ENCODE measurements at places on chromosomes 1 and 21. TPM values are rescaled to one million over a fixed set of nuclear protein-coding genes. Genes with fewer than 3 reads are reported as not detected.

Gene PALMD
- total RNA-seq = 0.51 TPM

GRCh38 chr1:106276871-106277270 lies 779.6 kb upstream of the PRMT6 start:
- no peak overlapping the region for H3K27ac ChIP-seq
- no peaks in the 10 kb centered on the region for H3K36me3 ChIP-seq
- H3K4me3 ChIP-seq = no peak overlapping the region
- no peaks in the 10 kb centered on the region for H3K4me1 ChIP-seq
- peak; percentile 50 for DNase-seq

Gene PCNT
- 26.1 TPM for total RNA-seq

Gene PTGFR
- total RNA-seq = 32.7 TPM

DNA sequence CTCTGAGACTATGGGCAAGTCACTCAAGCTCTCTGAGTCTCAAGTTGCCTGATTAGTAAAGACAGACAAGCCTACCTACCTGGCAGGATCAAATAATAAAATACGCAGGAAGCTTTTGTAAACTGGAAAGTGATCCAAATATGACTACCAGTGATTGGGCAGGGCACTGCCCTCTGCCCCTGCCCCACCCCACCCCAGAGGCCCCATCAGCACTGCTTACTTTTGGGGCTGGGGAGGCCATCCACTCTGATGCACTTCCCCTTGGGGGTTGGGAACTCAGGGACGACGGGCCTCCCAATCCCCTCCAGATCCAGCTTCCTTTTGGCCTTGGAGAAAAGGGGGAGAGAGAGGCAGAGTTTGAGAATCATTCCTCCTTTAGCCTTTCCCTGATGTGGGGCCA lies 6.9 kb downstream of the E2F2 start:
- H3K27ac ChIP-seq = no peak overlapping the region
- no peaks in the 10 kb centered on the region for H3K36me3 ChIP-seq
- no peak overlapping the region for H3K4me3 ChIP-seq
- no peaks in the 10 kb centered on the region for H3K27me3 ChIP-seq
- H3K4me1 ChIP-seq = peaks cover 8% of the 10 kb centered on the region

DNA sequence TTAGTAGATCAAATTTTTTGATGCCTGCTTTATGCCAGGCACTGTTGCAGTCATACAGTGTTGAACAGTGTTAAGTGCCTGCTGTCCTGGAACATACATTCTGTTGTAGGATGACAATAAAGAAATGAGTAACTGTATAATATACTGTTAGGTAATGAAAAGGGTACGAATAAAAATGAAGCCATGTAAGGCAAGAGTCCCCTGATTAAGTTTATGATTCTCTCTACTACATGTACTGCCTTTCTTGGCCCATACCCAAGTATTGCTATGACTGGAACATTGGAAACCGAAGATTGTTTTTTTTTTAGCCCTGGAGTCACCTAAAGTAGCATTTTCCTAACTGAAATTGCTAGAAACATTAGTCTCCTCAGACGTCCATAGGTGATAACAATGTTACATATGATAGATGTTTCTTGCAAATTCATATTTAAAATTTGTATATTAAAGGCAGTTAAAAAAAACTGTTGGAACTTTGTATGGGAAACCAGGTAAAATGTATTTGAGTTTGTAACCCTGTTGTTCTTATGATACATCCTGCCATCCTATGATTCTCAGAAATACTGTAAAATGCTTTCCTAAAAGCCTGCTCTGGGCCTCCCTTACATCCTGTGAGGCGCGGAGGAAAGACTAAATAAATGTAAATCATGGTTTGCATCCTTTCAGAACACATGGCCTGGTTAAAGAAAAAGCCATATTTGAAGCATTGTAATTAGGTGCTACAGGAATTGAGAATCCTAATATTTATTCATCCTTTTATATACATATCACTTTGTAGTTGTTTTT lies 5.8 kb downstream of the ATP5PB start:
- H3K36me3 ChIP-seq = peaks cover 13% of the 10 kb centered on the region
- DNase-seq = no peak
- H3K4me1 ChIP-seq = peaks cover 3% of the 10 kb centered on the region
- H3K4me3 ChIP-seq = no peak overlapping the region

DNA sequence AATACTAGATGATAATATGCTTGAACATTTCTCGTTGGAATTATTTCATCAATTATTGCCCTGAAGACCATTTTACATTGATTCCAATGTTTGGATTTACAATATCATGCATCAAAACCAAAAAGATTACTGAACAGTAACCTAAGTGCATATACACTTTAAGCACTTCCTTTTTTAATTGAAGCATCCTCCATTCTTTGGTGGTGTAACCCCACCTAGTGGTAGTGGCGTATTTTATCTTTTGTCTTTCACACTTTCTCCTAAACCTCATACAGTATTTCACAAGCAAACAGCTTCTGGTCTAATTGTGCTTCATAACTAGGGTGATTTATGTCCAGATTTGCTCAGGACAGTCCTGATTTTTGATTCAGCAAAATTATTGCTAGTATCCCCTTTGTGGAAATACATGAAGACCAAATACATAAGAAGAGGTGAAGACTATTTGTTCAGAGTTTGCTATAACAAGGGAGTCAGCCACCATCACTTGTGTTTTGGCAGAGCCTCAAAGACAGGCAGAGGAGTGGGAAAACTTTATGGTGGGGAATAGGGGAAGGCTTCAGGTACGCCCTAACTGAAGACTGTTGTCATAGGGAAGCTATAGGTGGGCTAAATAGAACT lies 3.4 kb upstream of the NVL start:
- peak; percentile 46 for DNase-seq
- no peaks in the 10 kb centered on the region for H3K27me3 ChIP-seq
- H3K4me3 ChIP-seq = no peak overlapping the region
- peaks cover 9% of the 10 kb centered on the region for H3K4me1 ChIP-seq
- peak overlapping the region; percentile 4 for H3K27ac ChIP-seq

DNA sequence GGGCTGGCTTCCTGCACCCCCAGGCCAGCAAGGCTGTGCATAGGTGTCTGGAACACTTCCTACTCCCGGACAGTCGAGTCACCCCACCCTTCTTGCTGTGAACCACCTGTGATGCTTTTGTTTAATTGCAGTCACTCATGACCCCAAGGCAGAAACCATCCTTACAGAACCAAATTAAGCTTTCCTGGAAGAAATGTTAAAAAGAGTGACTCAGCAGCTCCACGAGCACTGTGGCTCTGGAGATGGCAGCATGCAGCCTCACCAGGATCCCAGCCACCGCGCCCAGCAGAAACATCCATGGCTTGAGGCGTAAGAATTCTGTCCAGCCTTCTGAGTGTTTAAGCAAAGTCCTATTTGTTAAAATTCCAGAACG lies 28.8 kb downstream of the SNAP47 start:
- H3K27me3 ChIP-seq = no peaks in the 10 kb centered on the region
- H3K36me3 ChIP-seq = peaks cover 13% of the 10 kb centered on the region
- H3K4me1 ChIP-seq = peaks cover 19% of the 10 kb centered on the region

- peaks cover 6% of the 10 kb centered on the region for H3K36me3 ChIP-seq
- no peak overlapping the region for H3K4me3 ChIP-seq
- DNase-seq = no peak
- H3K27me3 ChIP-seq = no peaks in the 10 kb centered on the region
- peaks cover 8% of the 10 kb centered on the region for H3K4me1 ChIP-seq
Measured at GRCh38 chr1:248807067-248807737, 18.5 kb downstream of the SH3BP5L start.

GRCh38 chr1:195530961-195531360 lies 1077.3 kb downstream of the KCNT2 start:
- peak; percentile 81 for DNase-seq
- no peak overlapping the region for H3K4me3 ChIP-seq
- H3K4me1 ChIP-seq = no peaks in the 10 kb centered on the region
- H3K36me3 ChIP-seq = no peaks in the 10 kb centered on the region
- no peaks in the 10 kb centered on the region for H3K27me3 ChIP-seq

Gene TMEM200B
- total RNA-seq = 17.7 TPM

DNA sequence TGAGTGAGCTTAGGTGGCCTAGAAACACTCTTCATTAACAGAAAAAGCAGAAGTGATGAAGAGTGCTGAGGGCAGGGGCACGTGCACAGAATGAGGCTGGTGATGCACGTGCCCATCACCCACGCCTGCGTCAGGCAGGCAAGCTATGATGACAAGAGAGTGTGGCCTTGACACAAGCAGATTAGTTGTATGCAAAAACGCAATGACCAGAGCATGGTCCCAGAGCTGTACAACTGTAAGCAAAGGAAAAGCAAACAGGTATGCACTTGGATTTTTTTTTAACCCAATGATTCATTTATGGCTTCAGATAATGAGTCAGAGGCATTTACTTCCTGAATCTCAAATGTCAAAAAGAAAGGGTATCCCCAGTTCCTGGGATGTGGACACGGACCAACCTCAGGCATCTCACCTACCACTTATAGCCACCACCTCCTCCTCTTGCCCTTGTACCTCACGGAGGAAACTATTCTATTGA lies 9.1 kb upstream of the TMEM61 start:
- DNase-seq = peak; percentile 54
- H3K4me1 ChIP-seq = no peaks in the 10 kb centered on the region
- H3K4me3 ChIP-seq = no peak overlapping the region

- H3K27ac ChIP-seq = no peak overlapping the region
- H3K4me3 ChIP-seq = no peak overlapping the region
- H3K36me3 ChIP-seq = no peaks in the 10 kb centered on the region
- DNase-seq = no peak
Measured at GRCh38 chr21:29637134-29637533, 302.7 kb downstream of the GRIK1 start.

GRCh38 chr1:116092752-116093489 lies 18.3 kb upstream of the MAB21L3 start:
- DNase-seq = no peak
- no peak overlapping the region for H3K4me3 ChIP-seq
- H3K4me1 ChIP-seq = no peaks in the 10 kb centered on the region
- no peak overlapping the region for H3K27ac ChIP-seq
- no peaks in the 10 kb centered on the region for H3K27me3 ChIP-seq

Gene CHODL
- total RNA-seq = under 0.01 TPM

DNA sequence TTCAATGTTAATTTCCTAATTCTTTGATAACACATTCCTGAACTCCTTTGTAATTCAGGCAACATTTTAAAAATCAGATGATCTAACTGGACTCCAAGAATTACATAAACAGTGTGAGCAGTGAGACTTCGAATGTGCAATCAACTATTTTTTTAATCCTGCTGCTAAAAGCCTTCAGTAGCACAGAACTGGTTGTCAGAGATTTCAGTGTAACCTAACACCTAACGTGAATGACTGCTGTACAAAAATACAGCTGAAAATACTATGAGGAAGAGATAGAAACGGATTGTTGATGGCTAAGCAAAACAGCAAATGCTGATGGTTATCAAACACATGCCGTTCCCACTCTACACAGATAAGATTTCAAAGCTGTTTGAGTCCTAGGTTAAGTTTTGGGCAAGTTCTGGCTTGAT lies 46.1 kb downstream of the APP start:
- DNase-seq = peak; percentile 61
- H3K36me3 ChIP-seq = no peaks in the 10 kb centered on the region
- peak overlapping the region; percentile 32 for H3K27ac ChIP-seq
- peaks cover 9% of the 10 kb centered on the region for H3K4me1 ChIP-seq

DNA sequence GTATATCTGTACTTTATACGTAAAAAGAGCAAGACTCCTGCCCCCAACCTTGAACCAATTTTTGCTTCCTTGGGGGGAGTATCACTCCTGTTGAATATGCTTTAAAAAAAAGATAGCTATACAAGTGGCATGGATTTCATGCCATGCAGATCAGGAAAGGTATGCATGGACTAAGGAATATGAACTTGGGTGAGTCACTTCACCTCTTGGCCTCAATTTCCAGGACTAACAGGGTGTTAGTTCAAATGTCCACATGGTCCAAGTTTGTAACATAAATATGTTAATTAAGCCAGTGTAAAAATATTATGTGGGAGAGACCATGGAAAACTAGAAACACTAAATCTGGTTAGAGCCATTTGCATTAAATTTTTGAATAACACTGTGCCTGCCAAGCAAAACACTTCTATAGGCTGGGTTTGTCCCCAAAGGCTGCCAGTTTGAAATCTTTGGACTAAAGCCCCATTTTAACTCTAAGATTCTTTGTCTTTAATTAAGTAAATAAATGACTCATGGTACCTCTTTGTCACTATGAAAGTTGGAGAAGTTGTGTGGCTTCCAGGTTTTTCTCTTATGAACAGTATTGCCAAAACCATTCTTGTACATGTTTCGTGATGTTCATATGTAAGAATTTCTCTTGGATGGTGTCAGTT lies 33.1 kb downstream of the FAM177B start:
- H3K27me3 ChIP-seq = no peaks in the 10 kb centered on the region
- H3K4me3 ChIP-seq = no peak overlapping the region
- no peaks in the 10 kb centered on the region for H3K36me3 ChIP-seq
- no peak for DNase-seq
- H3K27ac ChIP-seq = no peak overlapping the region

DNA sequence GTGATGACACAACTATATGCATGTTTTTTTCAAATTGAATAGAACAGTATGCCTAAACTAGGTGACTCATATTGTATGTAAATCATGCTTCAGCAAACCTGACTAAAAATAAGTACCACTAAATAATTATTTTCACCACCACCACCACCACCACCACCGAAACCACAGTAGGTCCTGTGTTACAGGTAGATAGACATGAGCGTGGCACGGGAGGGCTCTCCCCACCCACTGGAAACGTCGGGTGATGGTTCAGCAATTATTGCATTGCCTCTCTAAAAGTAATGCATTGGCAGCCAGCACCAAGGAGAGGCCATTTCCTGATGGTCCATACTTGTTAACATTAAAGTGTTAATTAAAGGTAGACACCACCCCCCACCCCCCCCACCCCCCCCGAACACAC lies 297.0 kb upstream of the NCAM2 start:
- no peak for DNase-seq
- no peaks in the 10 kb centered on the region for H3K27me3 ChIP-seq
- no peaks in the 10 kb centered on the region for H3K36me3 ChIP-seq
- H3K4me3 ChIP-seq = no peak overlapping the region

DNA sequence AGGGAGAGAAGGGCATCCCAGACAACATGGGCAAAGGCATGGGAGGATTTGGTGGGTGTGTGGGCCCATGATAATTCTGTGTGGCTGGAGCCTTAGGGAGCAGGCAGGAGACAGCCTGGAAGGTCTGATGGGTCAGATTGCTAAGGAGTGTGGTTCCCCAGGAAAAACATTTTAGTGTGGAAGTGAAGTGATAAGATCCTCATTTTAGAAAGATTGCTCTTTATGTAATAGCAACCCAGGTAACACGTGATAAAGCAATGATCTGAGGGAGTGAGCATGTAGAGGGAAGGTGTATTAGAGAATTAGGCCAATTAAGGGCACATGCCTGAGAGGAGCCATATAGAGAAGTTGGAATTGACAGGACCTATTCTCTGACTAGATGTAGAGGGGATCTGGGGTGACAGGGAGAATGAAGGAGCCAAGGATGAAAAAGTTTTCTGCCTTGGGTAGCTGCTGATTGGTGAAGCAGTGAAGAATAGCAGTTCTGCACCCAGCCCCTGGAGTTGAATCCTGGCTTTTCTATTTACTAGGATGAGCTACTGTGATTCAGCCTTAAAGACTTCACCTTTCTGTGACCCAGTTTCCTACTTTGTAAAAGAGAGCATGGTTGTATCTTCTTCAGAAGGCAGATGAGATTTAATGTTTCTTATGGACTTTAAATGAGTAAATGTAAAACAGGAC lies 18.7 kb upstream of the SLAMF6 start:
- no peaks in the 10 kb centered on the region for H3K27me3 ChIP-seq
- no peaks in the 10 kb centered on the region for H3K36me3 ChIP-seq
- H3K27ac ChIP-seq = no peak overlapping the region
- no peak for DNase-seq
- no peaks in the 10 kb centered on the region for H3K4me1 ChIP-seq

Gene CR1L
- total RNA-seq = not detected

Measured in fibroblast of lung (primary cell).